ENCODE measurements at places on chromosomes 2 and 18.

DNA sequence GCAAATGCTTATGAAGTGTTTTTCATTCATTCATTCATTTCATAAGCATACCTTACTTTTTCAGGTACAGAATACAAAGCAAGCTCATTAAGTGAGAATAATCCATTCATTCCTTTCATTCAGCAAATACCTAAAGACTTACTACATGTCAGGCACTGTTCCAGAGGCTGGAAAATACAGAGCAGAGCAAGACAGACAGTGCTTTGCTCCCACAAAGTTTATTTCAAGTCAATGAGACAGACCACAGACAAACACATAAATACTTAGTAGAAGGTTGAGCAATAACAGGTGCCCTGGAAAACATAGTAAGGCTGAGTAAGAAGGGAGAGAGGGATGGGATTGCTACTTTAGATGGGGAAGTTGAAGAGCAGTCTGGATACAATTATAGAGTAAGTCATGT lies 309.8 kb downstream of the C1D start:
- DNase-seq: peak; percentile 49

GRCh38 chr18:35713545-35713944 lies 132.0 kb downstream of the GALNT1 start:
- DNase-seq: peak; percentile 37

DNA sequence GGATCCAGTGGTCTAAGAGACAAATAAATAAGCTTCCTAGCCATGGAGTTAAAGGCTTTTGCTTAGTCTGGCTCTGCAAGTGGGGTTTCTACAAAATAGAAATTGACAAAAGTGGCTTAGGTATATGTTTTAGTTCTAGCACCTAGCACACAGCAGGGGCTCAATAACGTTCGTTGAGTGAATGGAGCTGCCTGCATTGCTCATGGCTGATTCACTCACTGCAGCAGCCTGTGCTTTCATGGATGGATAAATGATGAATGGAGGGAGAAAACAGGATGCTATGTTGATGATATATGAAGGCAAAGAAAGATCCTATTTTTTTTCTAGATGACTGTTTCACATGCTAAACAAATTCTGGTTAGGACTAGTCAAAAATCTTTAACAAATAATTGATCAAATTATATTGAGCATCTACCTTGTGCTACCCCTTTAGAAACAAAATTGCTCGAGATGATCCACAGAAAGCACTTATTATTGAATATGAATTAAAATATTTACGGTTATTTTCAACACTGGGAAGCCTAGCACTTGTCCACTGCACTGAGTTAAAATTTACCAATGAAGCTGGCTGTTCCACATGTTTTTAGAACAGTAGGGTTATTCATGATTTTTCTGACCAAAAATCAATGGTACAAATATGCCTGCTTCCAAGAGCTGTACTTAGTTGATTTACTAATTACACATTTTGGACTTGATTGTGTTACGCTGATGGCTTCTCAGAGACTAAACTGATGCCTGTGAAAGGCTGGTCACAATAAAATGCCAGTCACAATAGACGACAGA lies 39.6 kb downstream of the HDHD2 start:
- no peak for DNase-seq

DNA sequence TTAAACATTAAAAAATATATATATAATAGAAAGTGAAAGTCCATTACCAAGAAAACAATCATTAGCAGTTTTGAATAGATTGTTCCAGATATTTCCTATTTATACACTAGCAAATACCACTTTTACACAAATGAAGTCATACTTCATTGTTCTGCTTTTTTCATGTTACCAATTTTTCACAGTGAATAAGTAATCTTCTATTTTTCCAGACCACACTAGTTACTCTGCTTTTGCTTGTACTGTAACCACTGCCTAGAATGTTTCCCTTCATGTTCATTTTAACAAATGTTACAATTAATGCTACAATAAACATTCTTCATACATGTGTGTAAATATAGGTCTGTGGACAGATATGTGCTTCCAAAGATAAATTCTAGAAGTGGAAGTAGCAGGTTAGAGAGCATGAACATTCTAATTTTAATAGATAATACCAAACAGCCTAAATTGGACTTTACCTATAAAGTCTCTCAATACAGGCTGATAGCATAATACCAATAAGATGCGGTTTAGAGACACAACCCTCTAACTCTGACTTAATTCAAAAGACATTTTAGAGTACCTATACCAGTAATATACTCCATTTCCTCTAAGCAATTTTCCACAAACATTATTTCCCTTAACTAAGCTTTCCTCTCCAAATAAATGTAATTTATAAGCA lies 17.0 kb downstream of the ITSN2 start:
- DNase-seq: no peak

- no peak for DNase-seq
These were observed 261.6 kb downstream of the NDUFA10 start for GRCh38 chr2:239763433-239764097.

DNA sequence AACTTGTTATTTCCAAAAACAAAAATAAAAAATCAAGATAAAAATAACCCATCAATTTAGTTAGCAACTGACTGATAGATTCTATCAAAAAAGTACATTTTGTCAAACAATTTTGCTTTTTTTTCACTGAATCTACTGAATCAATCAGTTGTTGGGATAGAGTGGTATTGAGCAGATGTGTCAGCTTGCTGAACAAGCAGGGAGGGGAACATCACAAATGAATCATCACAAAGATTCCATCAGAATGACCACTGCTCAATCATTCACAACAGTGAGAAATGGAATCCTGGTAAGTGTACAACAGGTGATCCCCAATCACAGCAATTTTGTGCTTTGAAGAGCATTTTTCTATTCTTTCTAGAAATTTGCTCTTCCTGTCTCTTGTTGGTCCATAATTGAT lies 12.3 kb upstream of the SLC14A2 start:
- no peak for DNase-seq

- no peak for DNase-seq
These were observed 363.0 kb downstream of the FSIP2 start for GRCh38 chr2:186101616-186102015.

DNA sequence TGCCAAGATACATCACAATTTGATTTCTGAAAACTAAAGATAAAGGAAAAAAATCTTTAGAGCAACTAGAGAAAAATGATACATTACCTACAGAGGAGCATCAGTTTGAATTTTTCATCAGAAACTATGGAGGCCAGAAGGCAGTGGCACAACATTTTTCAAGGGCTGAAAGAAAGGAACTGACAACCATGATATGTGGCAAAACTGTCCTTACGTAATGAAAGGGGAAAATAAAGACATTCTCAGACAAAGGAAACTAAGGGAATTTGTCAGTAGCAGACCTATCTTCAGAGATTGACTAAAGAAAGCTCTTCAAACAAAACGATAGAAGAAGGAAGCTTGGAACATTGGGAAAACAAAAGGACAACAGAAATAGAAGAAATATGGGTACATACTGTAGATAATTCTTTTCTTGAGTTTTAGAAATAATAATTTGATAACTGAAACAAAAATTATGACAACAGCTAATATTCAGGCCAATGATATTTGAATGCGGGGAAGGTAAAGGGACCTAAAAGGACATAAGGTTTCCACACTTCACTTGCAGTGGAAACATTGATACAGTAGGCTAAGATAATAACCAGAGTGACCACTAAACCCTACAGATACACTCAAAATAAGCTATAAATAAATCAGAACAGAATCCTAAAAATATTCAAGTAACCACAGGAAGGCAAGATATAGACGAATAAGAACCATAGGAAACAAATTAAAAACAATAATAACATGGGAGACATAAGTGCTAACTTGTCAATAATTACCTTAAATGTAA lies 70.0 kb upstream of the NPAS2 start:
- no peak for DNase-seq

GRCh38 chr2:166068981-166069380 lies 58.8 kb downstream of the SCN1A start:
- DNase-seq: no peak

- DNase-seq: no peak
These were observed 218.3 kb downstream of the PTGR3 start for GRCh38 chr18:74990563-74991081.

GRCh38 chr2:218272531-218273212 lies 2.4 kb downstream of the PNKD start:
- peak; percentile 90 for DNase-seq

DNA sequence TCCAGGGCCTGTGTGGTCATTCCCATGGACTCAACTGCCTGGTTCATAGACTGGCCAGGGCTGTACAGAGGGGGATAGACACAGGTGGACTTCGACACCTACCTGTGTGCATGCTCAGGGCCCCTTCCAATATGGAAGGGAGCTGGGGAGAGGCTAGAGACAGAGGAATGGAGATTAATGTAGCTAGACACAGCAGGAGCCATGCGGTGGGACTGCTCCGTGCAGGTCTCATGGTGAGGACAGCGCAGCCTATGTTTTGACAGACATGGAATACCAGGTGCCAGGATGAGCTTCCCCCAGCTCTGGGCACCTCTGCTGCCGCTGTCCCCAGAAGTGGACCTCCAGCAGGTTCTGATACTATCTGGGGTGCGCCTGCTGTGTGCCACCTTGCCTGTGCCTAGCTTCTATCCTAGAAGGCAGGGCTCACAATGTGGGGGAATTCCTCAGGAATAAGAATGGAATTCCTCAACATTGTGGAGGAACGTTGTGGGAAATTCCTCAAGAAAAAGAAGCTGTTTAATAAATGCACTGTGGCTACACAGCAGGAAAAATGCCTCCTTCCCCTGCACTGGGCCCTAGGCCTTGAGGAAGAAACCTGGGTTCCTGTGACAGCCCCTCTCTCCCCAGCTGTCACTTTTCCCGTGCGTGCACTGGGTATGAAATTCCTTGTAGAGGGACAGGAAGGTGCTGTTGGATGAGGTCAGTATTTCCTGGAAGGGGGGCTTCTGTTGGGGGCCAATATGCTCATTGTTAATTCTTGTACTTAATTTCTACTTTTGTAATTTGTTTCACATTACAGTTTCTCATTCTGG lies 7.3 kb downstream of the IL1R1 start:
- no peak for DNase-seq

- no peak for DNase-seq
These were observed 10.3 kb downstream of the EDAR start for GRCh38 chr2:108978709-108979111.

DNA sequence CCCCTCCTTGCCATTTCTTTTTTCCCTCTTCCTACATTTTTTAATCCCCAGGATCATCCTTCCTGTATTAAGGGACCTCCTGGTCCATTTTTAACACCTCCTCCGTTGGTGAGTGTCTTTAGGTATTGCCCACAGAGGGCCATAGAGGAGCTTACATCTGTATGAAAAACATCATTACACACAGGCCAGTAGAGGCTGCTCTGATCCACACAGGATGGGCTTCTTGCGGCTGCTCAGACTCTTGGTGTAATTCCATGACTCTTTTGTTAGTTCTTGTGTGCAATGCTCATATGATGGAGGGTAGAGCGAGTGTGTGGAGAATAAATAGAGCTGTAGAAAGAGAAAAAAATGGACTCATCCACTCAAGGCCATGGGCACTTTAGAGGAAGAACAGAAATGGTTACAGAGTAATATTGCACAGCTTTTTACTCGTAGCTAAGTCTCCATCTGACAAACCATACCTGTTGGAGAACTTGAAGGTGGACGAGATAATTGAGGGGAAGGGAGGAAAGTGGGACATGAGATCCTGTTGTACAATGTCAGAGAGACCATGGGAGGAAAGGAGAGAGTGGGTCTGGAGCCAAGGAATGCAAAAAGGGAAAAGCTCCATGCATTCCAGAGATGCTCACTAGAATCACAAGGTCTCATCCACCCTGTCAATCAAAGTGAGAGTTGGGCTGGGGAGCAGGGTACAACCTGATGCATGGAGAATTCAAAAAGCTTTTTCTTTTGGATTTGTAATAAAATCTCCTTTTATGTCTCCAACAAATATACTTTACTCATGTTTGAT lies 129.7 kb upstream of the TNP1 start:
- DNase-seq: no peak

GRCh38 chr2:88866756-88867155 lies 175.3 kb downstream of the RPIA start:
- DNase-seq: no peak

DNA sequence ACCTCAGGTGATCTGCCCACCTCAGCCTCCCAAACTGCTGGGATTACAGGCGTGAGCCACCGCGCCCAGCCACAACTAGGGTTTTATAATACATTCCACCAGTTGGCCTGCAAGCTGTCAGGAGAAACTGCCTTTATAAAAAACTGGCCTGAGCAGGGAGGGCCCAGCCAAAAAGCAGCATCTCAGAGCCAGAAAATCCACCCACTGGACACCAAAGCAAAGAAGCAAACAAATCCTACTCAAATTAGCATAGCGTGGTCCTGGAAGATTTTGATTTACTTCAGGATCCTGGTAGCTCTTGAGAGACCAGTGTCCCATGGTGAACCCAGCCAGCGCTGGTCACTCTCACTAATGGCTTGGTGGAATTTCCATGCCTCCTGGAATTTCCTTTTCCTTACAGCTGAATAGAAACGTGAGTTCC lies 60.0 kb upstream of the PXDN start:
- DNase-seq: no peak

DNA sequence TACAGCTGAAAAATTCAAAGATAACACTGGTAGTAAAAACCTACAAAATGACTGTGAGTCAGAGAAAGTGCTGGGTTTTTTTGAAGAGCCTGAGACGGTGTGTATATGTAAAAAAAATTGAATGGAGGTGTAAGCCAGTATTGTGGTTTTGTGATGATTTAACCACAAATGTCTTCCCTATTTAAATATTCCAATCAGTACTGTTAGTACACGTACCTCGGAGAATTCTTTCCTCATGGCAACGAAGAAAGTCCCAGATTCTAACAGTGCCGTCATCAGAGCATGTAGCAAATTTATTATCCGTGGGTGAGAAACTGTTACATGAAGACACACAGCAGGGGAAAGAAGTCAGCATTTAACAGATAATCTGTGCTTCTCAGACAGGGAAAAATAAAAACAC lies 48.1 kb downstream of the WDR33 start:
- DNase-seq: no peak

DNA sequence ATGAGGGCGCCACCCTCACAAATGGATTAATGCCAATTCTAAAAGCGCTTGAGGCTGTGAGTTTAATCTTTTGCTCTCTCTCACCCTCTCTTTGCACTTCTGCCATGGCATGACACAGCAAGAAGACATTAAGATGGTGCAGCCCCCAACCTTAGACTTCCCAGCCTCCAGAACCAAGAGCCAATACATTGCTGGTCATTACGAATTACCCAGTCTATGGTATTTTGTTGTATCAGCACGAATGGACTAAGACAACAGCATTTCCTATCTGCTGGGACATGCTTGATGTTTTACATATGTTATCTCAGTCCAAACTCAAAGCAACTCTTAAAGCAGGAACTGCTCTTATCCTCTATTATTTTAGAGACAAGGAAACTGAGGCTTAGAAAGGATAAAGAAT lies 222.9 kb downstream of the STK39 start:
- no peak for DNase-seq

DNA sequence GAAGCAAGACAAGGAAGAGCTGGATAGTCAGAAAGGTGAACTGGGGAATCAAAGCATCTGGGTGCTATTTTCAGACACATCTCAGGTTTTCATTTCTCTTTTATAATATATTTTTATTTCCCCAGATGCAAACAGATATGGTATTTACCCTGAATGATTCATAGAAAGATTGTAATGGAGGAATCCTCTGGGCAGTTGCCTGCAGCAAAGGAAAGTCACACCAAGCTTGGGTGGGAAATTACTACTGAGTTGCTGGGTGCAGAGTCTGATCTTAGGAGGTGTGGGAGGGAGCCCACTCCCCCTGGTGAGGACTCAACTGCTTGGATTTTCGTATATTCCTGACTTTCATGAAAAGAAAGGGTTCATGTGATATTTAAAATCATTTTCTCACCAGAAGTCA lies 2.1 kb downstream of the EFR3B start:
- DNase-seq: no peak

GRCh38 chr2:58432491-58433170 lies 191.5 kb upstream of the FANCL start:
- no peak for DNase-seq

All from HS-5 (cell line).